RCC 7860 (cell line): ENCODE measurements at places on chromosomes 6 and 20.

- peak; percentile 95 for DNase-seq
Observed at GRCh38 chr6:2432292-2432691, 186.9 kb upstream of the GMDS start.

GRCh38 chr20:1083431-1084080, 34.8 kb upstream of the PSMF1 start:
- DNase-seq, result no peak

- peak; percentile 7 for DNase-seq
Observed at GRCh38 chr6:66897576-66897975, 1190.5 kb upstream of the EYS start.

- DNase-seq, result no peak
Observed at GRCh38 chr20:3701061-3701998, 11.1 kb downstream of the SIGLEC1 start.

DNA sequence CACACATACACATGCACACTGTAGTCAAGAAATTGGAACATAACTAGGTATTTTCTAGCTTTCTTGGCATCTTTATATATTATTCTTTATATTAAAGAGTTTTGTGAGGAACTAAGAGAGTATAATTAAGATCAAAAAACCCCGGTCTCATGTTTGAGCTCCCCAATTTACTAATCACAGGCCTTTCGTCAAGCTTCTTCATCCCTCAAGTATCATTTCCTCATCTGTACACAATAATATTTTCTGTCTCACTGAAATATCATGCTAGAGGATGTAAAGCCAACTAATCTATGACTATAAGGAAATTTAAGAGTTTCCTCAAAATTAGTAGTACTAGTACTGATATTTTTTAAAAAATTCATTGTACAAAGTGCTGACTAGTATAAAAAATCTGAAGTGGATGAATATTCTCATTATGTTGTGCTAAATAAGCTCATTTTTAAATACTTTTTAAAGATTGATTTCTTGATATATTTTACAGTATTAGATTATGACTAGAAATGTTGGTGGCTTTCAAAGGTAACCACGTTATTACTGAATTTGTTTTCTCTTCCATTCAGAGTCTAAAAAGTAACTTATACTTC, 28.0 kb downstream of the PEX3 start:
- DNase-seq, result no peak

GRCh38 chr20:24732076-24732475, 217.0 kb upstream of the CST7 start:
- DNase-seq, result no peak

- DNase-seq, result no peak
Observed at GRCh38 chr6:146408583-146408982, 135.1 kb upstream of the RAB32 start.

GRCh38 chr6:9520417-9521151, 894.3 kb downstream of the TFAP2A start:
- DNase-seq, result peak; percentile 83

GRCh38 chr6:82910820-82911219, 154.8 kb downstream of the UBE3D start:
- DNase-seq, result no peak

DNA sequence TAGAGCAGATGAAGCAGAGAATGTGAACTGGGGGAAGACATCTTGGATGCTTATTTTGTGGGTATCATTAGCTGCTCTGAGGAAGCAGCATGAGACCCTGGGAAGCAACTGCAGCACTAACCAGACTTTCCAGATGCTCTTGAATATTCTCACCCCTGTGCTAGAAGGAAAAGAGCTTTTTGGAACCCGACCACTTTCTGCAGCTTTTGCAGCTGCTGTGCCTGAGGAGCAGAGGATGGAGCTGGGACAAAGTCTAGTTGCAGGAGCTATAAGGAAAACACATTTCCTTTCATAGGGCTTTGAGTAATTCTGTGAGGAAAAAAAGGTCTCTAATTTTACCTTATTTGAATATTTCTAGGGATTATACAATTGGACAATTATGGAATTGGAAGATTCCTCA, 369.7 kb downstream of the CD109 start:
- no peak for DNase-seq

GRCh38 chr6:166775923-166776220, 148.8 kb upstream of the RPS6KA2 start:
- DNase-seq, result no peak

GRCh38 chr6:142489722-142490610, 188.2 kb downstream of the ADGRG6 start:
- DNase-seq, result no peak

DNA sequence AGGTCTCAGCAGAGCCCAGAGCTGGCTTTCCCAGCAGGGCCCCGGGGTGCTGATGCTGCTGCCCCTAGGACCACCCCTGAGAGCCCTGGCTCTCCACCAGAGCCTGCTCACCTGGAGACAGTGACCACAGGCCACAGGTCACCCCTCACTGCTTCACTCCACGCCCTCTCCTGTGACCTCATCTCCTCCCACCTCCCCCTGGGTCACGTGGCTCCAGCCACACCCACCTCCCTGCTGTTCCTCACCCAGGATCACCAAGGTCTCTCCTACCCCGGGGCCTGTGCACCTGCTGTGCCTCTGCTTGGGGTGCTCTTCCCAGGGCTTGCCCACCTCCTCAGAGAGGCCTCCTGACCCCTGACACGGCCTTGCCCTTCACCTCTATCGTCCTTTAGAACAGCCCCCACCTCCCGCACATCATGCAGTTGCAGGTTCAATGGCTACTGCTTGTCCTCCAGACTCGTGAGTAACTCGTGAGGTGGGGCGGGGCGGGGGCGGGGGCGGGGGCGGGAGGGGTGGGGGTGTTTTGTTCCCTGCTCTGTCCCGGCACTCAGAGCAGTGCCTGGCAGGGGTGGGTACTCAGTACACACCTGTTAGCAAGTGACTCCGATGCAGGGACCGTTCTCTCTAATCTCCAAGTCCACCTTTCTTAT, 468.0 kb downstream of the PREX1 start:
- DNase-seq, result no peak

DNA sequence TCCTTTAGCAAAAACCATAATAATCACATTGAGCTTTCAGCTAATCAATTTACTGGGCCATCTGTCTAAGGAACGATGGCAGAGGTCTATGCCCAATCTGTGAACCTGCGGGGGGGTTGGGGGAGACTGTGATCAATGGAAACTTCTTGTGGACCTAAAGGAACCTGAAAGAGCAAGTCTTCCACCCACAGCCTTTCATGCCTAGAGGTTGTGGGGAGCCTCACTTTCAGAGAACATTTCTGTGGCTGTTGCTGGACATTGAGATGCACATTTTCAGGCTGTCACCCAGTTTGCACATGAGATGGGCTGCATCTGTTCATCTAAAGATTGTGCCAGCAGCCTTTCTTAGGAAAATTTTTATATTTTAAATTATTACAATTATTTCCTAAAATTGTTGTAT, 310.0 kb upstream of the SPTLC3 start:
- DNase-seq, result no peak

DNA sequence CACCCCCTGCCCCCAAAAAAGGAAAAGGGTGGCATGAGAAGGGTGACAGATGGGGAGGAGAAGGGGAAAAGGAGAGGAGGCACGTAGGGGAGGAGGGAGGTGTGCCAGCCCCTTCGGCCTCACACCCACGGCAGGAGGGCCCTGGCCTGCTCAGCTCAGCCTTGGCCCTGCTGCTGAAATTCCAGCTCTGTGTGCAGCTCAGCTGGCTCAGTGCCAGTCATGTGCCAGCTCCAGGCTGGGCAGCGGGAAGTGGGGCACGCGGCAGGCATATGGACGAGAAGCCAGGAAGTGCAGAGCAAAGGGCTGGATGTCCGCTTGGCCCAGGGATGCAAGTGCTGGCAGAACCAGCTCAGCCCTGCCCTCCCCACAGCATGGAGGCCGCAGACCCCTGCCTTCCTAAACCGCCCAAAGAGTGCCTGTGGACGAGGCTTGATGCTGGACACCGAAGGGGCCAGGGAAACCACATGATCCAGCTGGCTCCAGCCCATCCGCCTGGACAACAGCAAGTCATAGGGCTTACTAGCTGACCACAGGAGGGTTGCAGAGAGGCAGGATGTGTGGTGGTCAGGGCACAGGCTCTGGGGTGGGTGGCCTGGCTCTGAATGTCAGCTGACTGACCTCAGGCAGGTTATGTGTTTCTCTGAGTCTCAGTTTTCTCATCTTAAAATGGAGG, 60.2 kb downstream of the NOL4L start:
- peak; percentile 36 for DNase-seq
